ENCODE measurements at places on chromosomes 6 and 20.

GRCh38 chr6:170433163-170434116 lies 119.7 kb downstream of the PSMB1 start:
- DNase-seq, result no peak

- no peak for DNase-seq
Observed at GRCh38 chr20:440636-441035, 21.7 kb downstream of the TBC1D20 start.

DNA sequence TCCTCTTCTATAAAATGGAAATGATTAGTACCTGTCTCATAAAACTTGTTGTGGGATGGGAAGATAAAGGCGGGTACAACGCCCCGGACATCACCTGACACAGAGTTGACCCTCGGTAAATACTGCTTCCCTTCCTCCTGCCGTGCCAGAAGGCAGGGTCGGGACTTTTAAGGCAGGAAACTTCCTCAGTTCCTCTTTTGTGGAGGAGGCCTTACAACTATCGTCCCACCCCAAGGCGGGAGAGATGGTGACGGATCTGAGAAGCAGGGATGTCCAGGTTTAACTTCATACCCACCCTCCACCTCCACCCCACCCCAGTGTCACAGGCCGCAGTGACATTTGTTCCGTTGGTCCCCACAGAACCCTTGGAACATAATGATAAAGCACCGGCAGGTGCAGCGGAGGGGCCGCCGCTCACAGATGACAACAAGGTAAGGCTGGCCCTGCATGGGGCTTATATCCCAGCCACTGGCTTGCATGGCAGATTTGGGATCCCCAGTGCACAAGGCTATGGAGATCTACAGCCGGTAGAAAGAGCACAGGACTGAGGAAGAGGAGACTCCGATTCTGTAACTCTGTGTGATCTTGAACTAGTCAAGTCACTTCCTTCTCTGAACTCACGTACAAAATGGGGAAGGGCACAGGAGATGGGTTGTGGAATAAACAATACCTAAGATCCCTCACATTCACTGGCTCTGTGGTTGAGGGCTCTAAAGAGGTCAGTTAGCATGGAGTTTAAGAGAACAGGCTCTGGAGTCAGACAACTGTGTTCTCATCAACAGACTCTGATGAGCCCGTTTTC lies 764 bp downstream of the DNTTIP1 start:
- no peak for DNase-seq

- no peak for DNase-seq
Observed at GRCh38 chr6:166073082-166073481, 94.6 kb downstream of the TBXT start.

- no peak for DNase-seq
Observed at GRCh38 chr6:132361101-132361500, 40.2 kb downstream of the MOXD1 start.

DNA sequence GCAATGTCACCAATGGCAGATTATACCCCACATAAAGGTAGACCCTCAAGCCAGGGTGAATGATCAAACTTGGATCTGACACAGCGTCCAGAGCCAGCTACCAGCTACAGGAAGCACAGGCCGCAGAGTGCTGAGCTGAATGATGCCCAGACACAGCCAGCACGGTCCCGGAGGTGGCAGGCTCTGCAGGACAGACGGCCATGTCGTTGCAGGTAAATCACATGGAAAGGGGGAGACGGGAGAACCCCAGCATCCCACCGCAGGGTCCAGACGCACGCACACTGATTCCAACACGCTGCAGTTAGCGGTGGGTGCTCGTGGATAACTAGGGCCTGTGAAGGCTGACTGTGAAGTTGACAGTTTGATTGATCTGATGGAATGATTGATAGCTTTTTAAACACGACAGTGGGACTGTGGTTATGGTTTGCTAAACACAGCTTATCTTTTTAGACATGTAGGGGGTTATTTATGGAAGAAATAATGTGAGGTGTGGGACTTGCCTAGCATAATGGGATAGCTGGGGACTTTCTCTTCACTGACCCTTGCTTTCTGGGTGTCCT lies 228.5 kb downstream of the ERMARD start:
- no peak for DNase-seq

GRCh38 chr6:122007339-122007738 lies 392.1 kb upstream of the HSF2 start:
- DNase-seq, result no peak

GRCh38 chr6:130162421-130162820 lies 60.3 kb downstream of the SAMD3 start:
- no peak for DNase-seq

GRCh38 chr6:1983850-1984249 lies 261.6 kb downstream of the GMDS start:
- DNase-seq, result no peak

- DNase-seq, result no peak
Observed at GRCh38 chr20:32534661-32535240, 50.4 kb downstream of the NOL4L start.

DNA sequence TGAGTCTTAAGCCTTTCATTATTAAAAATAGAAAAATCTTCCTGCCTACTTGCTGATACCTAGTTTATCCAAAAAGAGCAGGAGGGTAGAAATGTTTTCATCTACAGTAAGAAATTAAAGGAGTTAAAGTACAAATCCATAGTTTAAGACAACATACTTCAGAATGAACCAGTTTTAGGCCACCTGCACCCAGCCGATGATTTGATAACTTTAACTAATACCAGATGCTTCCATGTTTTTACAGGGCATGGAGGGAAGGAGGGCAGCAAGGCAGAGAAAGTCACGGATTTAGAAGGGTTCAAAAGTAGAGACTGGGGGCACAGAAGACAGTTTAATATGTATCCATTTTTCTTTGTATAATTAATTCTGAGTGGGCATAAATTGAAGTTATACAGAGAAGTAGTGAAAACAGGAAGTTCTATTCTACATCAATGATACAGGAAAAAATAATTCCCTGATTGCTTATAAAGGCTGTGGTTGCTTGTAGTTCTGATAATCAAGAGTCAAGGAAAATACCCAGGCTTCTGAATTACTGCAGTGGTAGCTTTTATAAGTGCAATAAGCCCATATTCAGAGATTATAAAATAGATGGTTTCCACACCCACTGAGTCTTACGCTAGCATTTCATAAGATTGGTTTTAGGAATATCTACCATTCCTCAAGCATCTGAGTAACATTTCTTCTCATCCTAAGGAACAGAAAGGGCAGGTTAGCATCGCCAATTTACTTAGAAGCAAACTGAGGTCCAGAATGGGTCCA lies 72.0 kb downstream of the GMDS start:
- DNase-seq, result no peak

- DNase-seq, result no peak
Observed at GRCh38 chr6:19440531-19440930, 396.6 kb upstream of the ID4 start.

DNA sequence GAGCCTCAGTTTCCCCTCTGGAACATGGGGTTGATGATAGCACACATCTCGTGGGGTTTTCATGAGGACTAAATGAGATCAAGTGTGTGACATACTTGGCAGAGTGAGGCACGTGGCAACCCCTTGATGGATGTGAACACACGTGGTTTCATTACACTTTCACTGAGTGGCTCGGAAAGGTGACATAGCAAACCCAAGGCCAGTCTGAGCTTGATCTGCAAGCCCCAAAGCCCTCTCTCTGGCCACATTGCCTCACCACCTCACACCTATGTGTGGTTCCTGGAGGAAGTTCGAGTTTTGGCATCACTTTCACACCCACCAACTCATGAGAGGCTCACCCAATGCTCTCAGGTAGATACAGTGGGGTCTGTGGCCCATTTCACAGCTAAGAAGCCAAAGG lies 60.0 kb downstream of the CPNE5 start:
- no peak for DNase-seq

DNA sequence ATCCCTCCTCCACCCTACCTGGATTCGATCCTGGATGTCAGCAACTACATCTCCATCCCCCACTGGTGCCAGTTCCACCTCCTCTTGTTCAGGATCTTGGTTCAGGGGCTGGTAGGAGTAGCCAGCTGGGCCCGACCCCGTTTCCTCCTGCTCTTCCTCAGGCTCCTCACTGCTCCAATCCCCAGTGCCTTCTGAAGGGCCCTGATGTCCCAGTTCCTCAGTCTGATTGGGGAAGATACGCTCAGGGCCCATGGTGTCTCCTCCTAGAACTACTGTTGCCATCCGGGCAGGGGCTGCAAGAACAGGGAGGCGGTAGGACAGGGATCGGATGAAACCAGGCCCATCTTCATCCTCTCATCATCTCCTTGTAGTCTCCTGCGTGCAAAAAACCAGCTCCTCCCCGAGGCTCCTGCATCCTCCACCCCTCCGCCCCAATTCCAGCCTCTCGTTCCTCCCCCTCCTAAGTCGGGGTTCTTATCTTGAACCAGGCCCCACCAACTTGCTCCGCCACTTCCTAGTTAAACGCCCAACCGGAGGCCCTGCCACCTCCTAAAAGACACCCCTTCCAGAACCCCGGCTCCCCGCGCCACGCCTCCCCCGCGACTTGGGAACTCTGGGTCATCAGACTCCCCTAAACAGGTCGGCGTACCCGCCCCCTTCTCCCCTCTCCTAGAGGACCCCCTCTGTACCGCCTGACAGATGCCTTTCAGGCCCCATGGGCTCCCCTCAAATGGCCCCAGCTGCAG lies 476 bp downstream of the MEA1 start:
- peak; percentile 25 for DNase-seq

GRCh38 chr6:1099264-1099663 lies 212.6 kb upstream of the FOXQ1 start:
- DNase-seq, result no peak

- DNase-seq, result no peak
Observed at GRCh38 chr6:143260857-143261256, 189.6 kb downstream of the ADAT2 start.

DNA sequence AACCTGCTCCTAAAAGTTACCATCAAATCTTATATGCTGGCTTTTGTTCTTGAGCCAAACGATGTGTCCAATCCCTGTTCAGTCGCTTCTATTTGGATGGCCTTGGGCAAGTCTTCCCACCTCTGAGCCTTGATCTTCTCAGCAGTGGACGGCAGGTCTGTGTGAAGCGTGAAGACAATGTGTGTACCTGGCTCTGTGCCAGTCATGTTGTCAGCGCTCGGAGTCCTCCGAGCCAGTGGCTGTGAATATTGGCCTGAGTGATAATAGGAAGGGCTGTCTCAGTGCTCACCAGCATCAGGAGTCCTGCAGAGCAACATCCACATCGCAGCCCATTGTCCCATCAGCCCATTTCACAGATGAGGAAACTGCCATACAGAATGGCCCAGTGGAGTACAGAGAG lies 219.0 kb downstream of the CDC5L start:
- no peak for DNase-seq

DNA sequence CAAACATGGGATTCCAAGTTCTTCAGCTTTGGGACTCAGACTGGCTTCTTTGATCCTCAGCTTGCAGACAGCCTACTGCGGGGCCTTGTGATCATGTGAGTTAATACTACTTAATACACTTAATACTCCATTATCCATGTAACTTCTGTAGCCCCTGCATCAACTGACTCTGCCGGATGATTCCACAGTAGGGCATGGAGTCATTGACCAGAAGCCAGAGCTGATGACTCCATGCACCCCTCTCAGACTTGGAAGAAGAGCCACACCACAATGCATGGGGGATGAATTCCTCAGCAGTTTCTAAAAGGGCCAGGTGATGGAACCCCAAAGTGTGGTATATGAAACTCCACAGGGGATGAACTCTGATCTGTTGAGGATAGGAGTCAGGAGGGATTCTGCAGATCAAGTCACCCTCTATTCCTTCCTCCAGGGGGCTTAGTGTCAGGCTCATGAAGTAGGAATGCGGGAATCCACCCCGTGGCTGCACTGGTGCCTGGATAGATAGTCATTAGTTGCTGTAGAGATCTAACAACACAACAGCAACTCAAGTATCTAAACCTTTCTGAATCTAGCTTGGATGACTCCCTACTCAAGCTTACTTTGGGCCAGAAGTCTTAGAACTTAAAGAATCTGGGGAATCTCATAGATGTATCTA lies 70.2 kb downstream of the GPR6 start:
- DNase-seq, result no peak

DNA sequence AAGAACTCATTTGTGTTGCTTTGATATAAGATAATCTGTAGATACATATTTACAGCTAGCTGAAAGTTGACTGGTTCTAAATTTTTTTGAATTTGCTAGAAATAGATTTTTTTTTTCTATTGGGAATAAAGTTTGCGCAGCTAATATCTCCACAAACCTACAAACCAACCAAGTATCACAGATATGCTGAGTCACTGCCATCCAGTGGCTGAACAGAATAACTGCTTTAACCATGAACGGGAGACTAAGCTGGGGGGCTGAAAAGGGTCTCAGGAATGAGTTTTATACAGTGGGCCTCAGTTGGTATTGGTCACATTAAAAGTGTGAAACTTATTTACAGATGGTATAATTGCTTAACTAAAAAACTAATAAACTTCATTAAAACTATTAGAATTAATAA lies 326.7 kb upstream of the CNR1 start:
- DNase-seq, result no peak

GRCh38 chr20:47306755-47307370 lies 49.6 kb downstream of the ZMYND8 start:
- no peak for DNase-seq

GRCh38 chr6:100343316-100344077 lies 121.2 kb downstream of the SIM1 start:
- DNase-seq, result no peak

DNA sequence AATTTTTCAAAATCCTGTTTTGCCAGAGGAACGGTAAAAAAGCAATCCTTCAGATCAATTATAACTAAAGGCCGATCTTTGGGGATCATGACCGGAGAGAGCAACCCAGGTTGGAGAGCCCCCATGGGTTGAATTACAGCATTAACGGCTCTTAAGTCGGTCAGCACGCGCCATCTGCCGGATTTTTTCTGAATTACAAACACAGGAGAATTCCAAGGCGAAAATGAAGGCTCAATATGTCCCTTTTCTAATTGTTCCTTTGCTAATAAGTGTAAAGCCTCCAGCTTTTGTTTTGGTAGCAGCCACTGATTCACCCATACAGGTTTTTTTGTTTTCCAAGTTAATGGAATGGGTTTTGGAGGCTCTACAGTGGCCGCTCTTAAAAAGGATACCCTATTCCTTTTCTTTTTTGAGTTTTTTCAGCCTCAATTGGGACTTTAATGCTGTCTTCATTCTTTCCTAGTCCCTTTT lies 16.9 kb upstream of the PTCRA start:
- DNase-seq, result peak; percentile 43

- no peak for DNase-seq
Observed at GRCh38 chr20:23091721-23092383, 5.7 kb upstream of the CD93 start.

- DNase-seq, result no peak
Observed at GRCh38 chr6:143734641-143735063, 56.9 kb downstream of the PHACTR2 start.

DNA sequence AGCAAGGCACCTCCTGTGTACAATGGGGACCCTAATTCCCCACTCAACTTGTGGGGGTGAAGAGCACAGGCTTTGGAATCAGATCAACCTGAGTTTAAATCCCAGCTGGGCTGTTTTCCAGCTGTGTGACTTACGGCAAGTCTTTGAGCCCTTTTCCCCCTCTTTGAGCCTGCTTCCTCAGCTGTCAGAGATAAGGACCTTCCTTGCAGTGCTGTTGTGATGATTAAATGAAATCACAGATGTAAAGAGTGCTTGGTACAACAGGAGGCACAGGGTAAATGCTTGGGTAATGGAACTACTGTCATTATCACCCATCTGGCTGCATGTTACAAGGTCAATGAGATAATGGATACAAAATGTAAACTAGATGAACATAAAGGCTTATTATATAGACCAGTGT lies 3.2 kb downstream of the SNX21 start:
- DNase-seq, result no peak

All from GM12864 (cell line).